ENCODE measurements at places on chromosomes 3 and 15.

GRCh38 chr3:158058495-158059130 is 47.6 kb downstream of the SHOX2 start:
- DNase-seq: peak; percentile 3

DNA sequence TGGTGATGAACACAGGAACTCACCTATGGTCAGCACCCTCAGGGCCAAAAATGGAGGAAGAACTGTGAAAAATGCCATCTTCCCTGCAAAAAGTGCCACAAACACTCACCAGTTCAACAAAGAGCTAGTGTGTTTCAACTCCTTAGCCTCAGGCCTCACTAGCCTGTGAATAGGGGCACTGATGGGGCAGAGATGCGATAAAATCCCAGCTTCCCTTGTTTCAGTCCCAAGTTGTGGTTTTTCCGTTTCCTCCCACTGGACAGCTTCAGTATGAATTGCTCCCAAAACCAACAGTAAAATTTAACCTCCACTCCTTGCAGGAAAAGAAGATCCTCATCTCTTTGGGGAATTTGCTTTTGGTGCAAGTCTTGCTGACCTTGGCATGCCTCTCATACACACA is 117.4 kb upstream of the ADAMTS9 start:
- DNase-seq: no peak

- DNase-seq: no peak
Measured at GRCh38 chr3:122907471-122907870, 112.6 kb downstream of the SLC49A4 start.

GRCh38 chr3:119456469-119456868 is 6.9 kb downstream of the TMEM39A start:
- DNase-seq: no peak

- DNase-seq: no peak
Measured at GRCh38 chr3:64056606-64057180, 33.4 kb upstream of the PSMD6 start.
